A549 treated with Hydrocortisone at 1 μM for 4 hours (cell line): ENCODE measurements at places on chromosomes 7 and 10. TPM values are rescaled to one million over a fixed set of nuclear protein-coding genes. Genes with fewer than 3 reads are reported as not detected.

The CADPS2 gene
- 0.03 to 0.08 TPM (median 0.05 TPM) in 5 replicates for total RNA-seq

The TLL2 gene
- 0.11 to 0.16 TPM (median 0.12 TPM) in 5 replicates for total RNA-seq

The PRR15 gene
- 4.0 to 5.6 TPM (median 4.9 TPM) in 5 replicates for total RNA-seq

The SPOCK2 gene
- 0.29 to 0.53 TPM (median 0.37 TPM) in 5 replicates for total RNA-seq

The ZMIZ1 gene
- 31.4 to 46.3 TPM (median 40.4 TPM) in 5 replicates for total RNA-seq

The CHAT gene
- not detected in 5 replicates for total RNA-seq

The MICU1 gene
- total RNA-seq = 50.5 to 64.1 TPM (median 53.2 TPM) in 5 replicates

The CRYGN gene
- not detected in 5 replicates for total RNA-seq

The HOXA6 gene
- 1.1 to 1.6 TPM (median 1.3 TPM) in 5 replicates for total RNA-seq
